ENCODE measurements at places on chromosomes 13 and 19.
A peak's percentile ranks its signal among the peaks of the same experiment; 100 is the strongest.

GRCh38 chr19:48812094-48812929 lies 1.5 kb upstream of the BCAT2 start:
- peak; percentile 13 for DNase-seq

GRCh38 chr13:43023289-43023963 lies at the start of gene DNAJC15:
TSS of gene DNAJC15 (plus strand) at chr13:43023586. CDS start at chr13:43023627, 41 bp downstream.
- DNase-seq, result peak; percentile 68

DNA sequence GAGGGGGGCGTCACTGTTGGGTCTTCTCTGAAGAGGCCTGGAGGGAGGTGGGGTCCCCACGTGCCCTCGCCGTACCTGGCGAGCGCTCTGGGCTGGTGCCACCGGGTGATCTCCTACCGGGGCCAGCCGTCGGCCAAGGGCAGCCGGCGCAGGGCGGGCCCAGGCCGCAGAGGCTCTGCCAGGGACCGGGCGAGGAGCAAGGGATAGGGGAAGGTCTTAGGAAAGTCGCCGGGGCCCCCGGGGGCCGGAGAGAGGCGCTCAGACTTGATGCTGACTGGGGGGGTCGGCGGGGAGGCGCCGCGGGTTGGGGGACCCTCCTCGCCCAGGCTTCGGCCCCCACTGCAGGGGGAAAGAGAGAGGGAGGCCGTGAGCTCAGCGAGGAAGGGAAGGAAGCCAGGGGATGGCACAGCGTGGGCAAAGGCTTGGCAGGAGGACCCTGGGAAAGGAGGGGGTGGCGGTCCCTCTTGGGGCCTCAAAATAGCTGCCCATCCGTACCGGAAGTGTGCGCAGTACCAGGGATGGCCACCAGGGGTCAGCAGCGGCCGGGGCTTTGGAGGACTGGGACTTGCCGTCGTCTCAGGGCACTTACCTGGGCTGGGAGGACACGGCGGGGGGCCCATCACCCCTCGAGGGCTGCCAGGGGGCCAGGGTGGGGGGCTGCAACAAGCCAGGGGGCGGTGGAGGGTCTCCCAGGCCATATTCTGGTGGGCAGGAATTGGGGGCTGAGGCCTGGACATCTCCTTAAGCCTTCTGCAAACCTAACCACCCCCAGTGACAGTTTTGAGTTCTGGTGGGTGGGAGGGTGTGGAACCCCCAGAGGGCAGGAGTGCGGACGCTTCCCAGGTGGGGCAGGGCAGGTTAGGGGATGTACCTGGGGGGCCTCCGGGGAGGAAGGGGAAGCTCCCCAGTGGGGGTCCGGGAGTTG lies 7.7 kb upstream of the TMEM161A start:
- peak; percentile 82 for DNase-seq

DNA sequence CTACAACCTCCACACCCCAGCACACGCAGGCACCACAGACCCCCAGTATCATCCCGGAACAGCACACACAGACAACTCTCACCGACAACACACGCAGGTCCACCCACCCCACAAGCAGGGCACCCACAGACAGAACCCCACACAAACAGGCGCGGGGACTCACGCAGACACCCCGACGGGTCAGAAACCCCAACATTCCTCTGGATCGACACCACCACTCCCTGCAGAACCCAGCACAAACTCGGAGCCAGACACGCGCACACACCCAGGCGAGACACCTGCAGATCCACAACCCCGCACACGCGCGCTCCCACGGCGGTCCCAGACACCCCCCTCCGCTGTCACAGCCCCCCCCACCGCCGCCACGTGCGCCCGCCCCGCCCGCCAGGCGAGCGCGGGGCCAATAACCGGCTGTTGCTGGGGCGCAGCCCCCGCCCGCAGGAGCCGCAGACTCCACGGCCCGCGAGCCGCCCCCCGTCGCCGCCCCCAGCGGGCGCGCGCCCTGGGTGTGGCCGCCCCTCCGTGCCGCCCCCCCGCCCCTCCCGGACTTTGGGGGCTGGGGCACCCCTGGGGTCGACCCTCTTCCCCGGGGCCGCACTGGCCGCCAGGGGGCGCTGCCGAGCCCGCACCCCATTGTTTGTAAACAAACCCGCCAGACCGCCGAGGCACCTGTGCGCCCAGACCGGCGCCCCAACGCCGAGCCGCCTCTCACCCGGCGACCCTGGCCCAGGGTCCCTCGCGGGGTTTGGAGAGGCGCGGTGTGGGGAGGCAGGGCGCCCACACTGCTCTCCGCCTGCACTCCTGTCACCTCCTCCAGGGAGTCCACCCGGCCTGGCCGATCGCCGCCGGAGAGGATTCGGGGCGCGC lies 712 bp downstream of the BBC3 start:
- peak; percentile 62 for DNase-seq

Data from stimulated activated CD8-positive, alpha-beta memory T cell treated with anti-CD3 and anti-CD28 coated beads, Interleukin-15, amount 100 ng/mL, for 1 hour (primary cell).